ENCODE measurements at places on chromosomes 5 and 9. TPM values are rescaled to one million over a fixed set of nuclear protein-coding genes. Genes with fewer than 3 reads are reported as not detected.

The GRIA1 gene
- total RNA-seq: 0.28 TPM

- DNase-seq: no peak
Observed at GRCh38 chr9:121472446-121472845, 27.2 kb downstream of the GGTA1 start.

GRCh38 chr9:12719431-12719830 lies 26.2 kb downstream of the TYRP1 start:
- no peak for DNase-seq

The SHISAL2B gene
- total RNA-seq: not detected

DNA sequence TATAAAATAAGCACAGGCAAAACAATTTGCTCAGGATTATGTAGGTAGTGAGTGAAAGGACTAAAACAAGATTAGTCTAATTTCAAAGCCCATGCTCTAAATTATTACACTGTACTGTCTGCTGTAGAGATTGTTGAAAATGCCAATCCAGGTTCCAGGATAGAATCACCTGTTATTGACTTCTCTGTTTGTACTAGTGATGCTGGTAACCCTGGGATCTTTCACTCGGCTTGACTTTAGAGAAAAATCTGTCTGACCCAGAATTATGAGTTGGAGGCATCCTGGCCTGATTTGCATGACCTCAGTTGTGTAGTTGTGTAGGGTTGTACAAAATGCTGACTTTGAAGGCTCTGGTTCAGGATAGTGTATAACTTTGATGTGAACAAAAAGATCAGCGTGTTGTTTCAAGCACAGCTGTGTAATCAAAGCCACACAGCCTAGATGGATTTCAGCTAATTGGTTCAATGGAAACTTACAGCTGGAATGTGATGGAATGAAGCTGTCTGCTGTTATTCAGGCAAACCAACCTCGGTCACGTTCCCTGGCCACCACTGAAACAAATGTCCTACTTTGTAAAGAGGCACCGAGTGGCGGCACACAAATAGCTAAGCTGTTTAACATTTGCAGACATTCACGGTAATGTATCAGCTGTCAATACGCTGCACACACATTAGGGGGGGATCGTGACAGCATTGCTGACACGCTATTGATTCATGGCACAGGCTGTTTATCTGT lies 340.3 kb downstream of the KCTD16 start:
- no peak for DNase-seq

The SPATA31C1 gene
- total RNA-seq: not detected

GRCh38 chr5:149030838-149031397 lies 31.9 kb downstream of the SH3TC2 start:
- no peak for DNase-seq

DNA sequence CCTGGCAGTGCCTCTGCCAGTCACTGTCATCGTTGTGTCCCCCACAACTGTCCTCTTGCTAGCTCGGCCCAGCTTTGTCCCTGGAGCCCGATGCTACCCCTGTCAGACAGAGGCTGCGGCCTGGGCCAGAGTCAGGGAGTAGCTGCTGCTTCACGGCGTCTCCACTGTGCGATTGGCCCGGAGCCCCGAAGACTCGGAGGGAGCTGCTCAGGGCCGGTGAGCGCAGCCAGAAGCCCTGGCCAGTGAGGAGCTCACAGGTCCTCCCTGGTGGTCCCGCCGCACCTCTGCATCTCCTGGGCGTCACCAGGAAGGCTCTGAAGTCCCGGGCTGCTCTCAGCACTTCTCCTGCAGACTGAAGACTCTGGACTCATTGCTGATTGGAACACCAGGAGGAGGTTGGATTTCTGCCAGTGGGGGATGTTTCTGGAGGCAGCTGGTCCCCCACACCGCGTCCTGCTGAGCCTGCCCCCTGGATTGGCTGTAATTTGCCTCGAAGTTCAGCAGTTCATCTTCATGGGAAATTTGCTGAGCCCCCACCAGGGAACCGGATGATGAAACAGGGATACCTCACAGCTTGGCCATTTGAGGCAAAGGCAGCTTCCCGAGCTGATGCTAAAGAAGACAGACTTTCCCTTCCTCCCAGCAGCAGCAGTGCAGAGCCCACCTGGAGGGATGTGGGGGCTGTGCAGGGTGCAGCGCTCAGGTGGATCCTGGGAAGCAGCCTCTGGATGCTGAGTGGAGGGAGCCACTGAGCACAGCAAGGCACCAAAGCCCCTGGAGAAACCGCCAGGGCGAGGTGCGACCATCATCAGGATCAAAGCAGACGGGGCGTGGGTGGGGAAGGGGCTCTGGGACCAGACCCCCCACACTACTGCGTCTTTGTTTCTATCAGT lies 45.6 kb downstream of the USP20 start:
- DNase-seq: no peak

The ANGPTL2 gene
- 79.6 TPM for total RNA-seq

The NSG2 gene
- total RNA-seq: not detected

- DNase-seq: no peak
Observed at GRCh38 chr9:112249277-112249676, 74.2 kb upstream of the SUSD1 start.

The NMUR2 gene
- total RNA-seq: not detected

The CDH6 gene
- total RNA-seq: 11.0 TPM

DNA sequence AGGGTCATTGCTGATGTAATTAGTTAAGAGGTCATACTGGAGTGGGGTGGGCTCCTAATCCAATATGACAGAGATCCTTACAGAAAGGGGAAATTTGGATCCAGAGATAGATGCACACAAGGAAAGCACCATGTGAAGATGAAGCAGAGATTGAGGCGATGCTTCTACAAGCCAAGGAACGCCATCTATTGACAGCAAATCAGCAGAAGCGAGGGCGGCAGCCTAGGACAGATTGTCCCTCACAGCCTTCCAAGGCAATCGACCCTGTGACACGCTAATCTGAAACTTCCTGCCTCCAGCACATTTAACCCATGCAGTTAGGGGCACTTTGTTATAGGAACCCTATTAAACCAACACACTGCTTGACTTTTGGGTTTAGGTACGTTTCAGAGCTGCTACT lies 285.1 kb upstream of the DAP start:
- DNase-seq: no peak

The PCDHB8 gene
- 1.2 TPM for total RNA-seq

The OR1J2 gene
- total RNA-seq: not detected

DNA sequence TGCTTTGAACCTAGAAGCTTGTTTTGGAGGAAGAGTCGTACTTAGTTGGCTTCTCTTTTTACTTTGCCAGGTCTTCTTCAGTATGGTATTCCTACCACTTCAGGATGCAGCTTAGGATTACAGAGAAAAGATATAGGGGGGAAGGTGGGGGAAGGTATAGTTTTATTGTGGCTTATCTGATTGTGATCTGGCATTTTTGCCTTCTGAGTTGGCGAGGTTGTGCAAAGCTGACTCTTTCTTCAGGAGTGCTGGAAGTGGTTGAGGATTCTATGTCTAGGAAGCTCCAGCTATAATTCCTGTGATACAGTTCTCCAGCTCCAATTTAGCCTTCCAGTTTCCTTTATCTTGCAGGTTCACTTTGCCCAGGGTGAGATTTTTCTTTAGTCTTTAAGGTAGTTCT lies 7.0 kb downstream of the CDC42SE2 start:
- DNase-seq: no peak

The PCDHGA3 gene
- total RNA-seq: 5.9 TPM

DNA sequence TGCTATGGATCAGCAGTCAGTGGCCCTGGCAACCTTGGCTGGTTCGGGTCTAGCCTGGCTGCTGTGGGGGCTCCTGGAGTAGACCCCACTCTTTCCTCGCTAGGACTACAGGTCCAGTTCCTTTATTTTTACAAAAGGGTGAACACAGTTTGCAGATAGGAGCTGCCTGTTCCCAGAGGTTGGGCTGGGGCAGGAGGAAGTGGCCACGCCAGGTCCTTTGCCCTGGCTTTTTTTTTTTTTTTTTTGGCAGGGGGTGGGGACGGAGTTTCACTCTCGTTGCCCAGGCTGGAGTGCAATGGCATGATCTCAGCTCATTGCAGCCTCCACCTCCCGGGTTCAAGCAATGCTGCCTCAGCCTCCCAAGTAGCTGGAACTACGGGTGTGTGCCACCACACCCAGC lies 7.9 kb downstream of the SLC2A6 start:
- no peak for DNase-seq

GRCh38 chr5:15787681-15788080 lies 287.7 kb downstream of the FBXL7 start:
- no peak for DNase-seq

The CCNI2 gene
- total RNA-seq: not detected

DNA sequence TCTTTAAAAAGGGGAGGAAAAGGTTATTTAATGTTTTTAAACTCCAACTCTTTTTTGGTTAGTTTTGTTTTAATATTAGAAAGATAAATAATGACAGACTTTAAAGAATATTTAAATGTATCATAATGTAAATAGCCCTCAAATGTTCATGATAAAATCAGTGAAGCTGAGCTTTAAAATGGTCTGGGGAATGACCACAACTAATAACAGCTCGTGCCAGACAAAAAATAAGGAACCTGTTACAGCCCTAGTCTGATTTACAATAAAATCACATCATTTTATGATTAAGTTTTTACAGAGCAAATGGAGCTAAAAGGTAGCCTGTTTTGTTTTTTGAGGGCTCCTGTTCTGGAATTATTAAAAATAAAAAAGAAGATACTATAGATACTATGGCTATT lies 46.1 kb downstream of the VCAN start:
- no peak for DNase-seq

DNA sequence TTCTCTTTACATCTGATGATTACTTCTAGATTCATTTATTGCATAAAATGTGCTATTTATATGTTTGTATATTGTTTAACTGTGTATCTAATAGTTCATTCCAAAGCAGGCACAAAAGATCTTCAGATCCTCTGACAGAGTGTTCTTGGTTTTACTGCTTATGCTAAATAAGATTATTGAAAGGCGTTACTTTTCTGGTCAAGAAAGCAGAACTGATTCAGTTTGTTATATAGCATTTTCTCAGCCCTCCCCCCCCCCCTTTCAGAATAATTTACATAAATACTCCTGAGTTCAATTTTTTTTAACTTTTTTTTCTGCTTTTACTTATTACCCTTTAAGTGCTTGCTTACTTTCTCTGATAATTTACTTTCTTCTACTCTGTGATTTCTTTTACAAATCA lies 15.4 kb downstream of the CDC42SE2 start:
- DNase-seq: no peak

The P4HA2 gene
- 16.9 TPM for total RNA-seq

GRCh38 chr9:121261755-121262154 lies 6.2 kb upstream of the GSN start:
- DNase-seq: no peak

DNA sequence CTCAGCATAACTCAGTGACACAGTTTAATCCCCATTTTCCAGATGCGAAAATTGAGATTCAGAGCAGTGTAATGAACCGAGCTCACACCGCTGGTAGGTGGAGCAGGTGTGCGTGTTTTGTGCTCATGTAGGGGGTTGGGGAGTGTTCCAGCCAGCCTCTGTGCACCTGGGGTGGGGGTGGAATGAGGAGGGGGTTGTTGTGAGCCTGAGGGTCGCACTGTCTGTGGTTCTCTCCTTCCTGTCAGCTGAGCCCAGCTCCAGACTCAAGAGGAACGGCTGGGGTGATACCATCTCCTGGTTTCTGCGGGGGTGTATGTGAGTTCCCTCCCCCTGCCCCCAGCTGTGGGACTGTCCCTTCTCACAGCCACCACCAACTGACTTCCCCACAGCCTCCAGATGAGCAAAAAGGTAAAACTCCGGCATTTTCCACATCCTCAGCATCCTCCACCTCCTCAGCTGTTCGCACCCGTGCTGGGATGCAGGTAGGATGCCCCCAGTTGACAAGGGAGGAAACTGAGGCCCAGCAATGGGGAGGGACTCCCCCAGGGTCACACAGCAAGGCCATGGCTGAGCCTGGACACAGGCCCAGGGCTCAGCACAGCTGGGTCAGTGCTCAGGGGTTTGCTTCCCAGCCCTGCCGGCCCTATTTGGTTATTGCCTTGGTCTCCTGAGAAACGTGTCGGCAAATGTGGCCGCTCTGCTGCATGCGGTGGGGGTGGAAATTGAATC lies 2.1 kb downstream of the SH2D3C start:
- no peak for DNase-seq

The ABCA1 gene
- 23.7 TPM for total RNA-seq

DNA sequence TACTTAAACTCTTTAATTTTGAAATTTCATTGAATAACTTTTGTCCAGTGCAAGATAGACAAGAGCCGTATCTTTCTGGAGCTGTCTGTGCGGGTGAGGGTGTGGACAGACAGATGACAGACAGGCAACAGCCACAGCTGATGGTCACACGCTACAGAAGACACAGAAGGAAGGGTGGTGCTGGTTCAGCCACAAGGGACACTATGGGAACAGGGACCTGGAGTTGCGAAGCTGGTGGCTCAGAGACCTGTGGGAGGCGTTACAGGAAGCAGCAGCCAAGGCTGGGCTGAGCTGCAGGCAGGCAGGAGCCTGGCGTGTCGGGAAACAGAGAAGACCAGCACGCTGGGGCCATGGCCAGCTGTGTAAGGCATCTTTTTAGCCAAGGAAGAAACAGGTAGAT lies 104.4 kb downstream of the WNK2 start:
- DNase-seq: no peak

GRCh38 chr5:178544166-178544834 lies 45.9 kb downstream of the COL23A1 start:
- no peak for DNase-seq

DNA sequence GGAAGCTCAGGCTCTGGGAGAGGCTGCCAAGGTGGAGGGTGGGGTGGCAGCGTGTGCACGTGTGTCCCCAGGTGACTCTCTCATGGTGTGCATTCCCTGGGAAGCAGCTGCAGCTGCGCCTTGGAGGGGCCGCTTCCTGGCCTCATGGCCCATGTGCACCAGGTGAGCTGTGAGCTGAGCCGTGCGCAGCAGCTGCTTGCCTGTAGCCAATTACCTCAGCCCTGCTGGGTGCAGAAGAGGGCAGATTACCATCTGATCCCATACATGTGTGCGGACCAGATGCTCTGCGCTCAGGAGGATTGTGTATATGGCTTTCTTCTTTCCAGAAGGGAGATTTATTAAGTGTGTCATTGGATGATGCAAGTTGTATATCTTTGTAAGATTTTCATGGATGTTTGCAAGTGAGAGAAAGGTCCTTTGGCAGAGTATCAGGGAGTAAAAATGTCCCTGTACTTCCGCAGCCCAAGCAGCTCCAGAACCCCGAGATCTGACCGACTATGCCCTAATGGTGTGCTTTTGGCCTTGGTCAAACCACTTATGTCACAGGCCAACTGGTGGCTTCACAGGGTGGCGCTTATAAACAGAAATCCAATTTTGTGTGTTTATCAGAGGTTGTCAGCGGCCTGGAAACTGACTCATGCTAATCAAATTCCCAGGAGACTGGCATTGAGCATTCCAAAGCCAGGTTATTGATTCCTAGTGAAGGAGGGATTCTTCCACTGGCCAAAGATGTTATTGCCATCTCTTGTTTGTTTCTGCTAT lies 229.3 kb downstream of the GOLPH3 start:
- no peak for DNase-seq

The PCDHGA10 gene
- 8.1 TPM for total RNA-seq

DNA sequence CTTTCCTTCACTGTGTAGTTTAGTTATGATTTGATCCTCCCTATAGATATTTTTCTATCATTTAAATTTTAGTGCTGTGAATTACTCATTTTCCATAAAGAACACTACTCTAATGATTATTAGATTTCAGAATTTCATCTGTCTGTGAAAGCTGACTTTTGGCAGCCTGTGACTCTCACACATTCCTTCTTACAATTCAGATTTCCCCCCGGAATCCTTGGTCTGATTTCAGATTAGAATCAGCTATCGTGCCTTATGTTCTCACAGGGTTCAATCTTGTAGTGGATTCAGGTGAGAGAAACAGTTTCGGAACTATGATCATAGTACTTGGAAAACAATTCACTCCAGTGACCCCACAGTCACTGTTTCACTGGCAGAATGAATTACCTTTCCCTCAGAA lies 26.2 kb downstream of the ZNF474 start:
- DNase-seq: no peak

The GZMA gene
- total RNA-seq: 0.99 TPM

The RORB gene
- 0.80 TPM for total RNA-seq
